Dermis blood vessel endothelial cell (primary cell): ENCODE measurements at places on chromosomes 6 and 20. TPM values are rescaled to one million over a fixed set of nuclear protein-coding genes. Genes with fewer than 3 reads are reported as not detected.

Gene SEMG1
- total RNA-seq = not detected in 2 replicates

Gene NRSN2
- total RNA-seq = 18.0 and 40.2 TPM in 2 replicates

Gene CSTF1
- total RNA-seq = 39.1 and 51.0 TPM in 2 replicates

Gene ZCCHC3
- total RNA-seq = 18.8 and 23.8 TPM in 2 replicates

Gene CTAGE9
- not detected in 2 replicates for total RNA-seq

Gene SLC26A8
- total RNA-seq = under 0.01 TPM in 1 of 2 replicates, not detected in the other

Gene TBXT
- total RNA-seq = not detected in 2 replicates

Gene NEURL2
- total RNA-seq = 3.2 and 4.4 TPM in 2 replicates

Gene TRIM15
- total RNA-seq = not detected in 2 replicates

Gene PFDN6
- 22.1 and 29.1 TPM in 2 replicates for total RNA-seq

Gene MAS1
- not detected in 2 replicates for total RNA-seq

Gene COL10A1
- total RNA-seq = not detected in 2 replicates

Gene OPRL1
- 3.2 and 5.4 TPM in 2 replicates for total RNA-seq

Gene PIGT
- 23.8 and 32.4 TPM in 2 replicates for total RNA-seq

Gene MLN
- not detected in 2 replicates for total RNA-seq

Gene SCUBE3
- total RNA-seq = 0.85 and 1.7 TPM in 2 replicates

Gene MICB
- total RNA-seq = 14.5 and 29.3 TPM in 2 replicates

Gene IL22RA2
- total RNA-seq = not detected in 2 replicates

Gene FGD2
- total RNA-seq = not detected in 2 replicates

Gene RIMS1
- total RNA-seq = 5.9 and 7.5 TPM in 2 replicates

Gene BMP6
- 234 TPM in 2 replicates for total RNA-seq

Gene BPIFB6
- not detected in 2 replicates for total RNA-seq

Gene PLEKHG1
- total RNA-seq = 42.3 and 74.5 TPM in 2 replicates

Gene SAPCD1
- 1.4 and 2.4 TPM in 2 replicates for total RNA-seq

Gene FAM217A
- total RNA-seq = not detected in 2 replicates

Gene HRH3
- total RNA-seq = not detected in 2 replicates

Gene SCGN
- total RNA-seq = 0.17 TPM in 1 of 2 replicates, not detected in the other

Gene OSER1
- 39.6 and 55.6 TPM in 2 replicates for total RNA-seq

Gene ADGRF5
- total RNA-seq = 140 and 211 TPM in 2 replicates

Gene BPIFB1
- total RNA-seq = not detected in 2 replicates

Gene ULBP3
- 6.0 and 14.9 TPM in 2 replicates for total RNA-seq

Gene FAM209B
- total RNA-seq = 0.33 TPM in 1 of 2 replicates, not detected in the other

Gene ZSCAN23
- total RNA-seq = 0.51 and 0.74 TPM in 2 replicates

Gene MYO6
- 34.4 and 67.2 TPM in 2 replicates for total RNA-seq

Gene SLC35F1
- not detected in 2 replicates for total RNA-seq

Gene CRISP3
- total RNA-seq = not detected in 2 replicates

Gene NKX2-2
- total RNA-seq = not detected in 2 replicates

Gene COX4I2
- not detected in 2 replicates for total RNA-seq

Gene SCRT2
- not detected in 2 replicates for total RNA-seq

Gene GSTA2
- not detected in 2 replicates for total RNA-seq
